ENCODE measurements at places on chromosomes 3 and 15.

GRCh38 chr3:61955483-61955882, 394.1 kb downstream of the PTPRG start:
- DNase-seq = no peak

DNA sequence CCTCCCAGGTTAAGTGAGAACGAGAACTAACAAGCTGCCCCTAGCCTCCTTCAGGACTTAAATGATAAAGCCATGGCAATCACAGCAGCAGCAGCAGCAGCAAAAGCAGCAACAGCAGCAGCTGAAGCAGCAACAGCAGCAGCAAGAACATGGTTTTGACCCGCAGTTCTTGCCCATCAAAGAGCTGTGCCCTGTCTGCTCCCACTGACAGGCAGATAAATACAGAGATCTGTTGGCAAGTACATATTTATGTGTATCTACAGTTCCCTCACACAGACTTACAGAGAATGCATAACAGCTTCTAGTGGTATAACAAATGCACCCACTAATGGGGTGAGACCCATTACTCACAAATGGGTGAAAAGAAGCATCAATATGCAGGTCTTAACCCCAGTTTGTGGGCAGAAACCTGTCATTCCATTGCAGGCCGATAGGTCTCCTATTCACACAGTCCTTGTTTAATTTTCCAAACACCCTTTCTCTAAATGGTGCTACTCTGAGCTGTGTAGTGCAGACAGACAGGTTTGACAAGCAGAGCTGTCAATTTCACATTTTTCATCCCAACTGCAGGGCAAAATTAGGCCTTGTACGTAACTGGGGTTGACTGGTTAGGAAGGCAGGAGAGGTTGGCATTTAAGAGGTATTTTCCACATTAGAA, 316.3 kb downstream of the TIGIT start:
- DNase-seq = no peak

DNA sequence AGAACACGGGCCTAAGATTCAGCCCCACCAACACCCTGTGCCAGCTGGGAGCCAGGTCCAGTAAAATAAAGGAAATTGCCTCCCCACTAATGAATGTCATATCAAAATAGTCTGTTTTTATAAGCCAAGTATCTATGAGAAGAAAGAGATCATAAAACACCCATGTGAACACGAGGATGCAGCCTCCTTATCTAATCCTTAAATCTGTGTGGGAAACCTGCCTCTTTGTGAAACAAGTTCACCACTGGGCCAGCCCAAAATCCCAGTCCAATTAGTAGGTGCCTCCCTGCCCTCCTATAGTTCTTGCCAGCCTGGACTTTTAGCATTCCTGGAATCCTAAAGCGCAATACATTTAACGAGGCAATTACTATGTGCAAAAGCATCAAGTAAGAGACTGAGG, 42.0 kb downstream of the SCAPER start:
- DNase-seq = no peak

GRCh38 chr15:97470417-97470816, 490.1 kb upstream of the ARRDC4 start:
- no peak for DNase-seq

GRCh38 chr15:88618686-88619085, 2.5 kb upstream of the AEN start:
- DNase-seq = no peak

- DNase-seq = peak; percentile 68
These were observed 3.7 kb downstream of the PBRM1 start for GRCh38 chr3:52682016-52682415.

- DNase-seq = no peak
These were observed 147.1 kb upstream of the LPP start for GRCh38 chr3:188006726-188007393.

GRCh38 chr3:50714946-50715345, 40.2 kb downstream of the DOCK3 start:
- DNase-seq = no peak

GRCh38 chr3:142998439-142998838, 2.9 kb upstream of the U2SURP start:
- DNase-seq = peak; percentile 14

GRCh38 chr3:32340039-32340438, 51.6 kb upstream of the CMTM7 start:
- peak; percentile 25 for DNase-seq

All from AG20443 (cell line).